T-helper 2 cell treated with Interferon-gamma antibody and Interleukin-4, amounts not matched to agents 5 μg/mL and 100 μg/mL, for 36 hours (primary cell): ENCODE measurements at places on chromosomes 13 and 19.

GRCh38 chr19:47541518-47541917, 26.7 kb upstream of the NAPA start:
- peak; percentile 26 for DNase-seq

DNA sequence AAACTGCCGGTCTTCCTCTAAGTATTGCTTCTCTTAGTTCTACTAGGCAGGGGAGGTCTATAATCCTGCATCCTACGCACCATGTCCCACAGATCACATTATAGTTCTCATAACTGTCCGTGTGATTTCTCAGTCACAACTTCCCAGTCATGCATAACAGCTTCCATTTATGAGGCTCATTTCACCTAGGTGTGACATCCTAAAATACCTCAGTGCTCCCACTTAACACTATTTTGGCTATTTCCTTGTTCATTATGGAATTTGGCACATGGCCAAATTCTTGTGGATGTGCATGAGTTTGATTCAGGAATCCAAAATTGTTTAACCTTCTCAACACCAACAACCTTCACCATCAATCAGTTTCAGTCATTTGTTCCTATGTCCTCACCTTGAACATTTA, 989.9 kb downstream of the OLFM4 start:
- no peak for DNase-seq

GRCh38 chr19:6218491-6219146, 61.2 kb downstream of the MLLT1 start:
- peak; percentile 69 for DNase-seq

DNA sequence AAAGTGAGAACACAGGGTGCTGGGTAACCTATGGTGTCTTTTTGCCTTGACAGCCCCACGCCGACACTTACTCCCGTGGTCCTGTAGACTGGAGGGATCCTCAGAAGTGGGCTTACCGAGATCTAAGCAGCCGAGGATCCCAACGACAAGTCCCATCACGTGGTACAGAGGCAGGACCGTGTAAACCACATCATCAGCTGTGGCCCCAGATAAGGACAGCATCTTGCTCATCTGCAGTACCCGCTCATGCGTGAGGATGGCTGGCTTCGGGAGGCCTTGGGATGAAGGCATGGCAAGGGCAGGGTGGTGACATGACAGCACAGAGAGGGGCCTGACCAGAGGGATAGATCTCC, 2.1 kb downstream of the SLC27A5 start:
- no peak for DNase-seq

DNA sequence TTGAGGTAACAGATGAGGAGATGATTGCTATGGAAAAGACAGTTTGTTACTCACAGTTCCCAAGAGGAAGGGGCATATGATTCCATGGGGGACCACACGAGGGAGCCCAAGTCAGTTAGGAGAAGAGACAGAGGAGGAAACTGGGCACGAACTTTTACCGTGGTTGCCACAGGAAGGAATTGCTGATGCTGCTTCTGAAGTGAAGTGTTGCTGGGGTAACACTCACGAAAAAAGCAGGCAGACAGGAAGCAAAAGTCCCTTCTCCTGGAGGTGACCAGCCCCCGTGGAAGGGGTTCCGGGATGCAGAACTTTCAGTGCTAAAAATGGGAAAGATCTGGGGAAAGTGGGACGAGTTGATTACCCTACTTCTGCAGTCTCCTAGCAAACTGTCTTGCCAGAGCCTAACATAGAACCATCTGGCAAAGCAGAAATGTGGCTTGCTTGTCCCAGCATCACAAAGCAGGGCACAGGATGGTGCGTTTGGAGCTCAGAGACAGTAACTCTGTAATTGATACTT, 35.4 kb upstream of the MAP3K10 start:
- no peak for DNase-seq

- no peak for DNase-seq
These were observed 63.4 kb downstream of the RAP2A start for GRCh38 chr13:97497400-97497799.

DNA sequence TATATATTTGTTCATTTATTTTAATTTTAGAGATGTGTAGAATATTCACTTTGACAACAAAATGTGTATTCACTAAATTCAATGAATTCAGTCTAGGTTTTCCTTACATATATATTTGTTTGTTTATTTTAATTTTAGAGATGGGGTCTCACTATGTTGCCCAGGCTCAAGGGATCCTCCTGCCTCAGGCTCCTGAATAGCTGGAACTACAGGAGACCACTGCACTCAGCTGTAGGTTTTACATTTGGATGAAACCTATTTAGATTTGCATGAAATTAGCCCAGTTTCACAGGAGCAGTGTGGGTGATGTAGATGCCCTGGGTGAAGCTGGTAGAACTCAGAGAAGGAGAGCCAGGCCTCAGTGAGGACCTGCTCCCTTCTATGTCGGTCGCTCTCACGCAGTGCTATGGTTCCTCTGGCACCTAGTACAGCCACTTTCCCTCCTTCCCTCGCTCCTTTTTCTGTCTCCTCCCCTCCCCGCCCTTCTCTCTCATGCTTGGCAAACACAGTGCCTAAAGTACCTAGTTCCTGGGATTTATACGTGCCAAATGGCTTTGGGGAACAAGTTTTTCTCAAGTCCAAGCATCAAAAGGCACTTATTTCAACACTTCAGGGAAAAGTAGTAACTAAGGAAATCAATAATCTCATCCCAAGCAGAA, 14.7 kb upstream of the HMGB1 start:
- DNase-seq, result no peak

GRCh38 chr19:41025871-41026270, 34.8 kb downstream of the CYP2B6 start:
- no peak for DNase-seq

GRCh38 chr13:41457589-41458186, 338 bp downstream of the RGCC start:
- peak; percentile 40 for DNase-seq

GRCh38 chr19:29634423-29635130, 28.5 kb downstream of the POP4 start:
- DNase-seq, result no peak

- DNase-seq, result peak; percentile 65
These were observed 32.3 kb upstream of the MATK start for GRCh38 chr19:3818466-3818865.

GRCh38 chr13:113897161-113897560, 33.3 kb upstream of the GAS6 start:
- peak; percentile 1 for DNase-seq

GRCh38 chr13:21901336-21901735, 230.5 kb downstream of the FGF9 start:
- DNase-seq, result no peak

GRCh38 chr13:113820813-113821651, 42.8 kb downstream of the GAS6 start:
- DNase-seq, result no peak

DNA sequence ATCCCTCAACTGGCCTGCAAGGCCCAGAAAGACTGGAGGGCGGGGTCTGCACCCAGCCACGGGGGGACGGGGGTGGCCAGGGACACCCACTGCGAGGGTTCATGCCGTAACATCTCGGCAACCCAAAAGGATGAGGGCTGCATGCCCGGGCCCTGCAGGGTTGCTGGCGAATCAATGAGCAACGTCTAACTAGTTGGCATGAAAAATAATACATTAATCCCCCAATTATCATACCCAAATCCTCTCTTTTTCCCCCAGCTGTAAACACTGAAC, 232.2 kb downstream of the TUBA3C start:
- no peak for DNase-seq

DNA sequence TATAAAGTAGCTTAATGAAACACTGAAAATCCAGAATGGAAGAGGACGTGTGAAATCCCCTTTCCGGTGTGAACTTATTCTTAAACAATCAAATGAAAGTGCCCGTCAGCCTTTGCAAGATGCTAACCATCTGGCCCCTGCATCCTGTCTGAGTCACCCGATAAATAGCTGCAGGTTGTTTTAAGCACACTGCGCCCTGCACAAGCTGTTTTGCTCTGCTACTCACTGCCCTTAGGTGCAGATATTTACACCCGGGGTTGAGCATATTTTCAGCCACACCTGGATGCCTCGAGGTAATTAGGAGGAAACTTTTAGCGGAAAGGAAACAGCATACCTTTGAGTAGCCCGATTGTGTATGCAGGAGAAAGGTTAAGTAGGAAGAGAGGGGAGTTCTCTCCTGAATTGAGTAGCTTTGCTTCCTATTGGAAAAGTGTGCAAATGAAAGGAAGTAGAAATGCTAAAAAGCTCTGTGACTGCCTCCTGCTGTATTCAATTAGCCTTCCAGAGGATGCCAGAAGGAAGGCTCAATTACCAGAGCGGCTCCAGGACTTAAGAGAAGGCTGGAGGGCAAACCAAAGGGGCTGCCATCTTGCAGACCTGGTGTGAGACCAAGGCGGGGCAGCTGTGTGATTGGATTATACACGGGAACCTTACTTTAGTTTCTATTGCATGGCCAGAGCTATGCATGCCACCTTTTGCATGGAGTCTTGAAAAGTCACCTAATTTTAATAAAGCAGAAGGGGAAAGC, 42.5 kb downstream of the IRS2 start:
- peak; percentile 10 for DNase-seq

DNA sequence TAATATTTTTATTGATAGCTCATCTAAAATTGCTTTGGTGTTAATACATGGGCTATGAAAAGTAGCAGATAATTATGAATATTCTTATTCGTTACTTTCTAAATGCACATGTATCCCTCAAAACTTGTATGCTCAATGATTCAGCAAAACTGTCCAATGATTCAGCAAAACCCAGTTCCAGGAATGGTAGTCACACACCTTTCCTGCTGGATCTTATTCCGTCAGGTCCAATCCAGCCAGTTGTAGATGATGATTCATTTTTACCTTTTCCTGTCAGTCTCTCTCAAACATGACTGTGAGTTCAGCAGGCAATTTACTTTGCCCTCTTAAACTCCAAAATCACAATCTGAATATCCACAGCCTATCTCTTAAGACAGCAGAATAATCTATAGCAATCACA, 1082.6 kb downstream of the EFNB2 start:
- DNase-seq, result no peak

- DNase-seq, result no peak
These were observed 22.3 kb upstream of the DOCK9 start for GRCh38 chr13:99000137-99000536.

- no peak for DNase-seq
These were observed 12.7 kb upstream of the SLC44A2 start for GRCh38 chr19:10612499-10613119.

GRCh38 chr13:99093997-99094396, 106.7 kb upstream of the UBAC2 start:
- no peak for DNase-seq

- DNase-seq, result no peak
These were observed 122.7 kb downstream of the TBC1D4 start for GRCh38 chr13:75359266-75359665.

- no peak for DNase-seq
These were observed 3.5 kb upstream of the DOCK6 start for GRCh38 chr19:11265785-11266236.

DNA sequence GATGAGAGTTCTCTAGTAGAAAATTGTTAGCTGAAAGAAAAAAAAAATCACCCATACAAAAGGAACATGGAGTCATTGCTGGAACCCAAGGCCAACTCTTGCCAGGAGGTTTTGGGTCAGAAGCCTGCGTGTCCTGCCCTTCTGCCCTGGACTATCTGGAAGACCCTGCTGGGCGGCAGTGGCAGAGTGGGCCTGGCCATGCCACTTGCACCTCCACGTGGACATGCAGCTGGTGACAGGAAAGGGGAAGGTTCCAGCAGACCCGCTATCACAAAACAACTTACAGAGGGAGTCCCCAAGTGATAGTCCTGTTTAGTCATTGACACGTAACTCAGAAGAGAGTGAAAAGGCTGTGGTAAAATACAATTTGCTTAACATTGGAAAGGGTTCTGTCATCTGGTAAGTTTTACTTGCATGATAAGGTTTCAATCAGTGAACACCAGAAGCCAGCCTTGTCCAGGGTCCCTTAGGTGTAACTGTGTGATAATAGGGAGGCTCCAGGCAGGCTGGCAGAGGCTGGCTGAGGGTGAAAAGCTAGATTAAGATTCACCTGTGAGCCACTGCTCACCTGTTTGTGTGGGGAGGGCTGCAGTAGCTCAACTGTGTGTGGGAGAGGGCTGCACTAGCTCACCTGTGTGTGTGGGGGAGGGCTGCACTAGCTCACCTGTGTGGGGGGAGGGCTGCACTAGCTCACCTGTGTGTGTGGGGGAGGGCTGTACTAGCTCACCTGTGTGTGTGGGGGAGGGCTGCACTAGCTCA, 47.8 kb downstream of the COL4A2 start:
- no peak for DNase-seq

DNA sequence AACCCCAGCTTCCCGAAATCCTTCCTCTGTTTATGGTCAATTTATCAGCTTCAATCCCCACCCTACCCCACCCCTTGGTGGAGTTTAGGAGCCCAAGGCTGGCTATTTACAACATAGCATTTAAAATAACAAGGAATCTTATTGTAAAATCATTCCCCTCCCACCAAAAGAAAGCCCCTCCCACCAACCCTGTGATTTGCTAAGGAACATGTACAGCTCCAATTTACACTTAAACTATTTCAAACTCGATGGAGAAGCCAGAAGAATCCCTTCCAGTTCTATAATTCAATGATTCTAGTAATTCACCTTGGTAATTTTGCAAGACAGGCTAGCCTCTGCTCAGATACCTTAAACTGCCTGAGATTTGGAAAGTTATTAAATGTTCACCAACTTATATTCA, 3.0 kb downstream of the LATS2 start:
- DNase-seq, result no peak

DNA sequence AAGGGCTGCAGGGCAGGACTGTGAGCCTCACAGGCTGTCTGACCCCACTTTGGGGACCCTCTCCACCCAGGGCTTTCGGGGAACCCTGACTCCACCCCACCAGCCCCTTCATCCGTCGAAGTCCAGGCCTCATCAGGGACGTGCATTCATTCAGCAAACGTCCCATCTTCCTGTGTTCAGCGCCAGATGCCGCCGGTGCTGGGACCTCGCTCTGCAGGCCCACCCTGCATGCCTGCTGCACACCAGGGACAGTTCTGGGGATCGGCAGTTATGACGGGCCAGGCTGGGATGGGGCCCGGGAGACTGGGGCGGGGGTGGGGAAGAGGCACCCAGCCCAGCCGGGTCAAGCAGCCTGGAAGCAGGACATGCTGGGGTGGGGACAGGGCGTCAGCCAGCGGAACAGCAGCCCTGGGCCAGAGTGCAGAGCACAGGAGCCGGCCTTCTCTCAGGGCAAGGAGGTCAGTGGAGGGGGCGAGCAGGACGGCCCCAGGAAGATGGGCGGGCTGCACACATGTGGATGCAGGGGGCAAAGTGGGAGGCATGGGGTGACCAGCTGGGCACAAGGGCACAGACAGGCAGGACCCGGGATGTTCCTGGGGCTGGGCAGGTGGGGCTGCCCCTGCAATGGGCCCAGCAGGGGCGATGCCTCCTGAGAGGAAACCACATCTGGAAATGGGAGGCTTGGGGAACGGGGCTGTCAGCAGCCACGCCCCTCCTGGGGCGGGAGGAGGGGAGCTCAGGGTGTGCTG, 5.1 kb downstream of the GAMT start:
- DNase-seq, result no peak

DNA sequence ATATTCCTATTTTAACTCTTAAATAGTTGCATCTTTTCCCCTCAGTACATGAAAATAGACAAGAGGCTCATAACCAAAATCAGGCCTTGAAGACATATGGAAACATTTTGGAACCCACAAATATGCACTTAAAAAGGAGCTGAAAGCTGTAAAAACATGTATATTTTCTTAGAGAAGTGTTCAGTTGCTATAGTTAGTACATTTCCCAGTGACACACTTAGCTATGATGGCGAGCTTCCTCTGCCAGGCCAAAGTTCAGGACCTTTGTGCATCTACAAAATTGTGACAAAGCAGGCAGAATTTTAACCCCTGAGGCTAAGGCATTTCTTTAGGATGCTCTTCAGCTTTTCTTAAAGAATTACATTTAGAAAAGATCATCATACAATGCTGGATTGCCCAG, 54.5 kb downstream of the RCBTB2 start:
- no peak for DNase-seq

- DNase-seq, result no peak
These were observed 2.6 kb downstream of the GARRE1 start for GRCh38 chr19:34256835-34257558.
